IPS DF 19.7 (cell line): ENCODE measurements at places on chromosomes 1 and 21.

- no peak for DNase-seq
Observed at GRCh38 chr1:14011888-14012287, 311.9 kb downstream of the PRDM2 start.

DNA sequence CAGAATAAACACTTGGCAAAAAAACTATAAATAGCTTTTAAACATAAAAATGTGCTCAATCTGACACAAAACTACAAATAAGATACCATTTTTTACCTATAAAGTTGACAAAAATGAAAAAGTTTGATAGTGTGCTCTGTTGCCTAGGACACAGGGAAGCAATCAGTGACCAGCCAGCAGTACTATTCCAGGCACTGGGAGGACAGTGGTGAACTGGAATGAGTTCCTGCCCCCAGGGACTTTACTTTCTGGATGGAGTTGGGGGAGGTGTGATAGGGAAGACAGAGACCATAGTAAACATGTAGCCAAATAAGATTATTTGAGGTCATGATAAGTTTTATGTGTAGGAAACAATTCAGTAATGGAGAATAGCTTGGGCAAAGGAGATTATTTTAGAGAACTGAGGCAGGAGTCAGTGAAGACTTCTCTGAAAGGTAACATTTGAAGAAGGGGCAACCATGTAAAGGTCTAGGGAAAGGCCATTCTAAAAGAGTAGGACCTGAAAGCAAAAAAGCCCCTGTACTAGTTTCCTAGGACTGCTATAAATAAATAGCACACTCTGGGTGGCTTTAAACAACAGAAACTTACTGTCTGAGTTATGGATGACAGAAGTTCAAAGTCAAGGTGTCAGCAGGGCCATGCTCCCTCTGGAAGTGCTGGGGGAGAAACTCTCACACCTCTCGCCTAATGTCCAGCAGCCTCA lies 42.0 kb downstream of the EEIG2 start:
- DNase-seq: no peak

DNA sequence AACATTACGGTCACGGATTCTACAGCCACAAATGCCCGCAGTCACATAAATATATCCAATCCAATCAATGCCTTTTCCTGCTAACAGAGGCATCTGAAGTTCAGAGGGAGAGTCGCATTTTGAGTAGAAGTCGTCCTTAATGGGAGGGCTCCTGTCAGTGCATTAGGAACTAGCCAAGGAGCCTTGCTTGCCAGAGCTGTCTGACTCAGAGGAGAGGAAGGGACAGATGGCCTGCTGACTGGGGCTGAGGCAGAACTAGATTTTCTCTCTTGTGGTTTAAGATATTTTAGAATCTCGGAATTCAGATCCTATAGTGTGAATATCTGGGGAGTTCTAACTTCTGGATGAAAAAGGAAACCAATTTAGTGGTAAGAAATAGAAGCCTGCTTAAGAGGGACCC lies 10.6 kb downstream of the XKR8 start:
- no peak for DNase-seq

DNA sequence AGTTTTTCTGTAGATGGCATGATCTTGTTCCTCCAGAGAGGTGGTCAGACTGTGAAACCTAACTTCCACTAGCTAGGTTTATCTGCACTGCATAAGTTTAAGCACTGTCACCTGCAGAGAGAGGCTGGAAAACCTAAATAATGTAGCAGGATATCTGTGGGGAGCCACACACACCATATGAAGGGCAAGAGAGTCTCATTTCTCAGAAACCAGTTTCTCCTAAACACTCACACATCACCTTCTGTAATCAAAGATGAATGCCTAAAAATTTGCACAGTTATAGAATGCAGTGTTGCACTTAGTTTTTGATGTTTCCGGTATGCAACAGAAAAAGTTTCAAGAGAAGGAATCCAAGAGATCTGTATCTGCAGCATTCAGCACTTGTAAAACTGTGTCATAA lies 654.6 kb downstream of the ADGRL2 start:
- DNase-seq: no peak

GRCh38 chr1:99735852-99736251 lies 30.6 kb downstream of the FRRS1 start:
- no peak for DNase-seq

DNA sequence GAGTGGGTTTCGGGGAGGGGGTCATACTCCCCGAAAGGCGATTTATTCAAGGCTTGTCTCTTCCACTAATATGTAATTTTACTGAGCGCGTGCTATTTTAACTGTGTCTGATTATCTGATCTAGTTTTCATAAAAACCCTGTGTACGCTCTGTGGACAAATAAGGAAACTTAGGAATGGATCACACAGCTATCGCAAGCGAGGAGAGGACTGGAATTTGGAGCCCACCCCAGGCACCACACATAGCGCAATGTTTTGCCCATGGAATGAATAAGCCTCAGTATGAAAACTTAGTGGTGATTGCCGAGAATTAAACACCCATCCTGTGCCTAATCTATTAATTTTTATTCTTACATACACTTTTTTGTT lies 9.8 kb upstream of the RAB42 start:
- DNase-seq: no peak

DNA sequence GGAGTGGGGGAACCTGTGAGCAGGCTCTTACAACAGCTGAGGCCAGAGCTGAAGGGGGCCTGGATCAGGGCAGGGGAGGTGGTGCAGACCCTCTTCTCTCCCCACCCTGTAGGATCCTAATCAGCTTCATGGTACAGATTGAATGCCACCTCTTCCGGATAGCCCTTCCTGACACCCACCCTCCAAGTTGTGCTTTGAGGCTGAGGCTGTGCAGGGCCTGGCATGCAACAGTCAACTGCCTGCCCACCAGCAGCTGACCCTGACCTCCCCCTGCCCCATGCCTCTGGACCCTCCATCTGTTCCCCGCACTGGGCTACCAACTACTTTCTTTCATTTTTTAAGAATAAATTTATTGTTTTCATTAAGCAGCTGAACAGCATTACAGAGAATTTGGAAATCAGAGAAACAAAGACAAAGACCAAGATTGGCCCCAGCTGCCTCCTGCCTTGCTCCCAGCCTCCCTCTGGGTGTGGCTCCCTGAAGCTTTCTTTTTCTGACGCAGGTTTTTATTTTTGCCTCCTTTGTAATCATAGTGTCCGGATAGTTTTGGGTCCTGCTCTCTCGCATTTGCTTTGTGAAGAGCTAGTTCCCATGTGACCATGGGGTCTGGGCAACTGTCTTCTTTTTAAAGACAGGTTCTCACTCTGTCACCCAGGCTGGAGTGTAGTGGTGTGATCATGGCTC lies 12.8 kb downstream of the ZNF362 start:
- DNase-seq: no peak

DNA sequence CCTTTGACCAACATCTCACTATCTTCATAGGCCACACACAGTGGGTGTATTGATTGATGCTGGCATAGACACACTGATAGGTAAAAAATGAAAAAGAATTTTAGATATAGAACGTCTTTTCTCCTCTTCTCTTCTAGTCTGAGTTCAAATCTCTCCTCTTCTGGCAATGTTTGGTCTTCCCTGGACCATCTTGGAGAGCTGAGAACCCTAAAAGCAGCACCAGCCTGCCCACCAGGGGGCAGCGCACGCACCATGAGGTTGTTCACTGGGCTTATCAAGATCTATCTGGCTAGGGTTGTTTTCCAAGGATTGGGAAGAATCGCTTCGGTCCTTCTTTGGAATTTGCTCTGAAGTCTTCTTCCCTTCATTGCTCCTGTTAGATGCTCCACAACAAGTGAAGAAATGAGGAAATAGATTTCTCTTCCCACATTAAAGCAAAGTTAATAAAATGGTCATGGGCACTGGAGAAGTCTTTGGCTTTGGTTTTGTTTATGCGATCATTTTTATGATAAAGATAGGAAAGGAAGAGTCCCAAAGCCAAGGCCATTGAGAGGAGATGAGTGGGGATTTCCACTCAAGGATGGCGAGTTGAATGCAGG lies 104.0 kb upstream of the OLIG2 start:
- peak; percentile 12 for DNase-seq

DNA sequence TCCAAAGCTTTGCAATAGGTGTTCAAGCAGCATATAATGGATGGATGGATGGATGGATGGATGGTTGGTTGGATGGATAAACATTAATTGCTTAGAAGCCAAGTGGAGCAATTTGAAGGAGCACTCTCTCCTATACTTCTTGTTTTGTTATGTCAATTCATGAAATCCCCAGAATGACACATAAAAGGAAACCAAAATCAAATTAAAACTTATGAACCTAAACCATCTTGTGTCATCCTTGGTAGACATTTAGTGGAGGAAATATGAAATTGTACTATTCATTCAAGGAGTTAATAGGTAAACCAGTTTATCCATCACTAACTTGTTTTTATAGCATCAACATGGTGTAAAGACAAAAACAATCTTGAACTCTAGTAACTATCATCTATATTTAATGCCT lies 122.5 kb downstream of the NR5A2 start:
- no peak for DNase-seq

GRCh38 chr1:89527256-89527655 lies 2.6 kb downstream of the LRRC8B start:
- DNase-seq: no peak

GRCh38 chr1:20483833-20484518 lies 2.0 kb downstream of the CAMK2N1 start:
- no peak for DNase-seq

DNA sequence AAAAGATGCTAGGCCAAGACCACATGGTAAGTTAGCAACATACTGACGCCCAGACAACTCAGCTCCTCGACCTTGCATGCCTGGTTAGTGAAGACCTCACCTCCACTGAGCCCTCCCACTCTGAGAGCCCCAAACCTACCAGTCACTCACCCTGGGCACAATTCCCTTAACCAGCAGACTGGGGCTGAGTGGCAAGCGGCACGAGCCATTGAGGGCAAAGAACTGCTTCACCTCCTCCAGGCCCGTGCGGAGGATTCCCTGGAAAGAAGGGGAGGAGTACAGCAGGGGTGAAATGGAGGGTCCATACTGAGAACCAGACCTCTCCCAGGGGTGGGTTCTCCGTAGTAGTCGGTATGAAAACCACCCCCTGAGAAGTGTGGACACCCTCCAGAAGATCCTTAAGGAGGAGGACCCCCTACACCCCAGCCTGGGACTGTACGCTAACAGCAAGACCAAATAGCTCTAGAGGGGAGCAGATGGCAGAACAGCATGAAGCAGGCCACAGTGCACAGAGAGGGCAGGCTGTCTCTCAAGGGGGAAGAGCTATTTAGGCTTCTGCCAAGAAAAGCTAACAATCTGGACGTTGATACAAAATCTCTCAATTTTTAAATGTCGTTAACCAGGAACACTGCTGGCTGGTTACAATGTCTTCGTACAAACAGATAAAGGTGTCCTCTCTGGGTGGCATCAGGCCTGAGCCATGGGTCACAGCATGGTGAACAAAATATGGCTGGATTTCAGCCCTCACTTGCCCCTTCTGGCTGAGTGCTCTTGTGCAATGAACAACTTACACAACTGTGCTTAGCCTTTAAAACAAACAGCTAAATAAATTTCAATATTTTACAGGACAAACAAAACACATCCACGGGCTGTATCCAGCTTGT lies 31.0 kb upstream of the PPP1R15B start:
- DNase-seq: no peak

DNA sequence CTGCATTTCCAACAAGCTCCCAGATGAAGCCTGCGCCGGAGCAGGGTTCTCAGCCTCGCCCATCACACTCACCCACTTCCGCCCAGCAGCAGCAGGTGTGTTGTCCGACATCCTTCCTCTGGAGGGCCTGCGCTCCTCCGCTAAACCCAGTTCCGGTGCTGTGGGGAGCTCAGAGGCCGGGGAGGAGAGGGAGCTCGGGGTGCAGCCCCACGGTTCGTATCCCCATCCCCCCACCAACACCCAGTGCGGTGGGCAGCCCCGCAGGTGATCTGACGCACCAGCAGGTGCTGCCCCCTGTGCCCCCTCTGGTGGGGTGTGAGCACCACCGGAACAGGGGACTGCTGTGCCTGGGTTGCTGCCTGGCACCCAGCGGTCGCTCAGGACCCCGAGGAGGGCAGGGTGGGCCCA lies 3.4 kb upstream of the PEX10 start:
- DNase-seq: no peak

GRCh38 chr1:31885851-31886250 lies 52.3 kb downstream of the PTP4A2 start:
- DNase-seq: no peak
